ENCODE measurements at places on chromosomes 1 and 21. TPM values are rescaled to one million over a fixed set of nuclear protein-coding genes. Genes with fewer than 3 reads are reported as not detected.

The NR5A2 gene
- not detected for total RNA-seq

DNA sequence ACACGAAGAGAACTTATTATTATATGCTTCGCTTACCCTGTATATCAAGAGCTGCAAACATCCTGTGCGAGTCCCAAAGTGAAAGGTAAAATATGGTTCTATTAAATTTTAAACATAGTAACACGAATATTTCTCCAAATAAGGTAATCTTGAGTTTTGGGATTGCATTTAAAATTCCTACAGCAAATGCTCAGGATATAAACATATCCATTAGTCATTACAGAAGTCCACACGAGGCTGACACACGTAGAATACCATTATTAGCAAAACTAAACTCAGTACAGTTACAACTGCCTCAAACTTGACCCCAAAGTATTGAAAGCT, 282 bp upstream of the LYPLAL1 start:
- DNase-seq, result no peak

- no peak for DNase-seq
These were observed 17.3 kb downstream of the TMEM201 start for GRCh38 chr1:9605946-9606455.

DNA sequence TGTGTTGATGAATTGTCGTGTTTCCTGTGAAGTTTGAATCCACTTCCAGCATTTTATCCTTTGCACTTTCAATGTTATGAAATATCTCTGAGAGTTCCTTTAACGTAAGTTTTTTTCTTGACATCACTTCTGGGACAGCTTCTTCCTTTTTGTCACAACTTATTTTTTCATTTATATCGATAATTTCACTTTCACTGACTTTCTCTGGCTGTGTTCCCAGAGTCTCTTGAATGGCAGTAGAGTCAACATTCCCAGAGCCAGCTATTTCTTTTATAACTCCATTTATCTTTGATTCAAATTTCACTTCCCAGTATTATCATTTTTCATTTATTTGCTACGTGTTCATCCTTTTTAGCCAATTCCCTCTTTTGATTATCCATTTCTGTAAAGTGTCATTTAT, 256.5 kb downstream of the PAPPA2 start:
- no peak for DNase-seq

The DIO1 gene
- not detected for total RNA-seq

DNA sequence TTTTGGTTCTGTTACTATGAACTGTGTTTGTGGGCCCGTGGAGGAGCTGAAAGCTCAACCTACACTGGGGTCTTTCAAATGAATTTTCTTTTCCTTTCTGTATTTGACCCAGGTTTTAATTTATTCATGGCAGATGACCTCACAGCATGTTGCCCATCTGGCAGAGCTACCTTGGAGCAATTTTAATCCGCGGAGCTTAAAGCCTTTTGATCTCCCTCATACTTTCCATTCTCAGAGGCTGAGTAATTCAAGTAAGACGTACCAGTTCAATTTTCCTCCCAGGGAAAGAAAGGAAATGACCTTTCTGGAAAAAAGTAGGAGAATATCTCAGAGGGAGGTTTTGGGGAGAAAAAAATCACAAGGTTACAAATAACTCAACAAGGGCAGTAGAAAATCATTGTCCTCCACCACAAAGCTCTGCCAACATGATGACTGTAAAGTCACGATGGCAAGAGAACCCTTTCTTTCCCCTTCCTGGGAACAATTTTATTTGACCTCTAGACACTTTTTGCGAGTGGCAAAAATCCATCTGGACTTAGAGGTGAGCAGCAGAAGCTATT, 21.6 kb upstream of the PCP4 start:
- no peak for DNase-seq
